ENCODE measurements at places on chromosomes 13 and 19.
A peak's percentile ranks its signal among the peaks of the same experiment; 100 is the strongest.

DNA sequence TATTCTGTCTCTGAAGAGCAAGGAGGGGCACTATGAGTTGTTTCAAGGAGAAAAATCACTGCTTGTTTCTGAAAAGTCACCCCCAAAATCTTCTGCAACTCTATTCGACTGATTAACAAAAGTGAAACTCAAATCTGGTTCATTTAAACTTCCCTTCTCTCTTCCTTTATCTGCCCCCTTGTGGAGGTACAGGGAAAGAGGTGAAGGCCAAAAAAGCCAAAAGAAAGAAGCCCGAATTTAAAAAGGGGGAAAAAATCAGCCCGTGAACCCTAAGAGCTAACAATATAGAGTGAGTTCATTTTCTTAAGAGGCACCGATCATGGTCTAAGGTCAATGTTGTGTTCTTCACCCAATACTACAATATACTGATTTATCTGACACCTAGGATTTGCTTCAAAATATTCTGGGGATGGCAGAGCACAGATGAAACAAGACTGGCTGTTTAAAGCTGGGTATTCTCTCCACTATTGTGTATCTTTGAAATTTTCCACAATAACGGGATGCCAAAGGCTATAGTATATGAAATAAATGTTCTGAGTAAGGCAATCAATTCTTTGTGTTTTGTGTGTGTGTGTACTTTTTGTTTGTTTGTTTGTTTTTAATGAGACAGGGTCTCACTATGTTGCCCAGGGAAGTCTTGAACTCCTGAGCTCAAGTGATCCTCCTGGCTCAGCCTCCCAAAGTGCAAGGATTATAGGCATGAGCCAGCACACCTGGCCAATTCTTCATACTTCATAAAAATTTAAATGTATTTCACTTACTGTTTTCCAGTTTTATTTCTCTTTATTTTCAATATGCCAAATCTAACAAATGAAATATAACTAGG lies 55.0 kb upstream of the EEF1AKMT1 start:
- DNase-seq, result peak; percentile 7

DNA sequence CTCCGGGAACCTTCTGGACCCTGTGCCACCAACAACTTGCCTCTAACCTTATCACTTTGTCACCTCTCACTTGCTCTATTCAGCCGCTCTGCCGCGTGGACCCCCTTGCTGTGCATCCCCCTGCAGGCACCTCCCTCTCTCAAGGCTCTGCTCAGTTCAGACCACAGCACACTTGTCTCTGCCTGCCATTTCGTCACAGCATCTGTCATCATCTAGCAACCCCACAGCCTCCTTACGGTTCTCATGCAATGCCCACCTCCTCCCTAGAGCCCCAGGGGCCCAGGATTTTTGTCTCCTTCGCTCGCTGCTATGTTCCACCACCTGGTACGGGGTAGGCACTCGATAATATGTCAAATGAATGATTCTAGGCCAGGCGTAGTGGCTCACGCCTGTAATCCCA lies 4.8 kb downstream of the HAUS8 start:
- DNase-seq, result no peak

DNA sequence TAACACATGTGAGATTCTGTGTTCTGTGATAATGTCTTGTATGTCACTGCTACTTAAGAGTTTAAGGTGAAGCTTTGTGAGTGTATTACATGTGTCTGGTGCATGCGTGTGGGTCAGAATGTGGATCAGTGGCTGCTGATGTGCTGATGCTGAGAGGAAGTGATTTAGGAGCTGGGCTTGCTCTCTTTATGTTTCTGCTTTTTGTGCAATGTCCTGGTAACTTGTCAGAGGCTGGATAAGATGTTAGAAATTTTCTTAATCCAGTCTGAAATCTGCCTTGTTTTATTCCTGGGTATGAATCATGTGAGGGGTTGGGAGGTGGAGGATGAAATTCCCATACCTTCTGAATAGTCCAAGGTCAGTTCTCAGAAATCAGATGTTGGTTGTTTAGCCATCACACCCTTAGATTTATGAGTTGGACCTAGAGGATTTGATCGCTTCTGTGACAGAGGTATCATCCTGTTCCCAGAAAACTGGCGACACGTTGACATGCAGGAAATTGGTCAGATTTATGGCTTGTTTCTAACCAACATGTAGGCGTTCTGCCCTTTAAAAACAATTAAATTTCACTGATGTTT lies 24.5 kb upstream of the CXCL17 start:
- DNase-seq, result no peak

GRCh38 chr19:12733369-12734214 lies 892 bp downstream of the TRIR start:
- no peak for DNase-seq

- no peak for DNase-seq
Observed at GRCh38 chr13:101829484-101829883, 377.0 kb downstream of the ITGBL1 start.

DNA sequence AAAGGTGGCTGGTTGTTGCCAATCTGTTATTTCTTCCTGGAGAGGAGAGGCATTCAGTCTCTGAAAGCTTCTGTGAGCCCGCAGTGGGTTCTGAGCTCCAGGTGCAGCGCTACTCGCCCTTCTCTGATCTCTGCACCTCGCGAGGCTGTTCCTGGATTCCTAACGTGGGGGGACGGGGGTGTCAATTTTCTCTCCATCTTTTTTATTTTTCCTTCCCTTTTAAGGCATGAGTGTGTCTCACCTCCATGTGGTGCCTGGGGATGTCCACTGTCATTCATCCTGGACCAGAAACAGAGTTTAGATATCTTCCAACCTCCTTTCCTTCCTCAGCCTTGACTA lies 626 bp downstream of the ZNF233 start:
- no peak for DNase-seq

- no peak for DNase-seq
Observed at GRCh38 chr13:110426735-110427134, 119.7 kb downstream of the COL4A2 start.

- no peak for DNase-seq
Observed at GRCh38 chr19:54916822-54917221, 10.9 kb downstream of the NCR1 start.

DNA sequence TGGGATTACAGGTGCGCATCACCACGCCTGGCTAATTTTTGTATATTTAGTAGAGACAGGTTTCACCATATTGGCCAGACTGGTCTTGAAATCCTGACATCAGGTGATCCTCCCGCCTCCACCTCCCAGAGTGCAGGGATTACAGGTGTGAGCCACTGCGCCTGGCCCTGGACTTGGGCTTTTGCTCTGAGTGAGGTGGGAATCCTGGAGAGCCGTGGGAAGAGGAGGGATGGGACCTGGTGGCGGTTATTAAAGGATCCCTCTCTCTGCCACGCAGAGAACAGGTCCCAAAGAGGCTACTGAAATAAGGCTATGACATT lies 1.7 kb upstream of the TLE5 start:
- DNase-seq, result no peak

DNA sequence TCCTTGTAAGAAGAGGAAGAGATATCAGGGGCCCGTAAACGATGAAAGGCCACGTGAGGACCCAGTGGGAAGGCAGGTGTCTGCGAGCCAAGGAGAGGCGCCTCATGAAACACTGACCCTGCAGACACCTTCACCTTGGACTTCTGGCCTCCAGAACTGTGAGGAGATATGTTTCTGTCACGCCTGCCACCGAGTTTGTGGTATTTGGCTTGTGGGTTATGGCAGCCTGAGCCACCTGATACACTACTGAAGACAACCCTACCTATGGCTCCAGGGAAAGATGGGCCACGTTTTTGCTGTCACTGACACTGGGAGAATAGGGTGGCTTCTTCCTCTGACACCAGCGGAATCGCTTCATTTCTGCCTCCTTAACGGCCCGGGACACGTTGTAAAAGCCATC lies 217.5 kb upstream of the MAB21L1 start:
- no peak for DNase-seq

GRCh38 chr13:105497597-105497996 lies 1037.9 kb downstream of the EFNB2 start:
- DNase-seq, result no peak

- no peak for DNase-seq
Observed at GRCh38 chr19:18596752-18597157, 8.2 kb downstream of the REX1BD start.

DNA sequence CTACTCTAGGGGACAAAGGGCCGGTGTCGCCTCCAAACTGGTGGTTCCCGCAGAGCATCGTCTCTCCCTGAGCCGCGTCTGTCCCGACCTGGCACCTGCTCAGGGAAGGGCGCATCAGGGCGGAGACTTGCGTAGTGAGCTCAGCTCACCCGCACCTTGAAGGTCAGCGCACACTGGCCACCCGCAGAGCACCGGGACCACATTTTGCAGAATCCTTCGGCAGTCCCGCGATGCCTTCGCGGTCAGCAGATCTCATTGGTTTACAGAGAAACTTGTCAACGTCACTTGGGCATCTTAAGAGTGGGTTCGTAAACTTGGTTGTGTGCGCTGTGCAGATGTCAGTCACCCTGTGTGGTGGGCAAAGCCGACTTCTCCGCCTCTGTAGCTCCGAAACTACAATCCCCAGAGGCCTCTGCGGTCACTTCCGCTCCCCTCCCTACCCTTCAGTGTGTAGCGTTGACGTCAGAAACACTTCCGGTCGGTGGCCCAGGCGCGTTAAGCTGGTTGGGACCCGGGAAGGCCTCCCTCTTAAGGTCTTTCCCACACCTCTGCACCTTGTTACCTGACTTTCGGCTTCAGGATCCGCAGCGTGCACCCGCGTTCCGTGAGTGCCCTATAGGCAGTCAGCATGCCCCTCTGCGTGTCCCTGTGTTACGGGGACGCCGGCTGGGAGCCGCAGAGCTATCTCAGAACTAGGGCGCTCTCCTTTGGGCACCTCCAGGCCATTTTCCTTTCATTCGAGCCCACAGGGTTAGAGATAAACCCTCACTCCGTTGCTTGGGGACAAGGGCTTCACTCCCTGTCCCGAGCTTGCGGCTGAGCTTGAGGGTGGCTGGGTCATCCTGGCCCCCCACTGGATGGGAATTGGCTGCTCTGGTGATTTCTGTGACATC lies 36.5 kb upstream of the ZNF527 start:
- peak; percentile 72 for DNase-seq

DNA sequence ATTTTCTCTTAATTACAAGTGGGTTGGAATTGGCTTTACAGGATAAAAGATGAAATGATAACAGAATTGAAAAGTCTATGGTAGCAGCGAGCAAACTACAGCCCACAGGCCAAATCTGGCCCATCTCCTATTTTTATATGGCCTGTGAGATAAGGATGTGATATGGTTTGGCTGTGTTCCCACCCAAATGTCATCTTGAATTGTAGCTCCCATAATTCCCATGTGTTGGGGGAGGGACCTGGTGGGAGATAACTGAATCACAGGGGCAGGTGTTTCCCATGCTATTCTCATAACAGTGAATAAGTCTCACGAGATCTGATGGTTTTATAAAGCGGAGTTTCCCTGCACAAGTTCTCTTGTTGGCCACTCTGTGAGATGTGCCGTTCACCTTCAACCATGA lies 19.0 kb downstream of the CRYL1 start:
- no peak for DNase-seq

- DNase-seq, result no peak
Observed at GRCh38 chr13:21895779-21896178, 224.9 kb downstream of the FGF9 start.

GRCh38 chr19:13872695-13873389 lies 4.1 kb upstream of the NANOS3 start:
- no peak for DNase-seq

- DNase-seq, result no peak
Observed at GRCh38 chr13:100124265-100124664, 35.4 kb downstream of the PCCA start.

- no peak for DNase-seq
Observed at GRCh38 chr19:38404858-38405257, 2.0 kb downstream of the FAM98C start.

- no peak for DNase-seq
Observed at GRCh38 chr13:46615888-46616531, 63.0 kb downstream of the LRCH1 start.

GRCh38 chr13:41064493-41064892 lies 3.2 kb downstream of the WBP4 start:
- no peak for DNase-seq

DNA sequence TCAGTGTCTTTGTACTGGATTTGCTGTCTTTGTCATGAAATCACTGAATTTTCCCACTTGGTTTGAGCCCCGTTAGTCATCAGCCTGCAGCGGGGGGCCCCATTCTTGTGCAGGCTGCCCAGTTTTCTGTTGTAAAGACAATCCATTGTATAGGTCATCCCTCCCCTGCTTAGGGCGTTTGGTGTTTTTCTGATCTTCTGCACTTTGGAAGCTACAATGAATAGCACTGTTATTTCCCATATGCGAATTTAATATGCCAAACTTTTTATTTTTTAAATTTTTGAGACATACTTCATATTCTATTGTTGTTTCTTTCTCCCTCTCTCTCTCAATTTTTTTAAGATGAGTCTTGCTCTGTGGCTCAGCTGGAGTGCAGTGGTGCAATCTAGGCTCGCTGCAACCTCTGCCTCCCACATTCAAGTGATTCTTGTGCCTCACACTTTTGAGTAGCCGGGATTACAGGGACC lies 9.0 kb downstream of the SLC27A1 start:
- DNase-seq, result no peak

DNA sequence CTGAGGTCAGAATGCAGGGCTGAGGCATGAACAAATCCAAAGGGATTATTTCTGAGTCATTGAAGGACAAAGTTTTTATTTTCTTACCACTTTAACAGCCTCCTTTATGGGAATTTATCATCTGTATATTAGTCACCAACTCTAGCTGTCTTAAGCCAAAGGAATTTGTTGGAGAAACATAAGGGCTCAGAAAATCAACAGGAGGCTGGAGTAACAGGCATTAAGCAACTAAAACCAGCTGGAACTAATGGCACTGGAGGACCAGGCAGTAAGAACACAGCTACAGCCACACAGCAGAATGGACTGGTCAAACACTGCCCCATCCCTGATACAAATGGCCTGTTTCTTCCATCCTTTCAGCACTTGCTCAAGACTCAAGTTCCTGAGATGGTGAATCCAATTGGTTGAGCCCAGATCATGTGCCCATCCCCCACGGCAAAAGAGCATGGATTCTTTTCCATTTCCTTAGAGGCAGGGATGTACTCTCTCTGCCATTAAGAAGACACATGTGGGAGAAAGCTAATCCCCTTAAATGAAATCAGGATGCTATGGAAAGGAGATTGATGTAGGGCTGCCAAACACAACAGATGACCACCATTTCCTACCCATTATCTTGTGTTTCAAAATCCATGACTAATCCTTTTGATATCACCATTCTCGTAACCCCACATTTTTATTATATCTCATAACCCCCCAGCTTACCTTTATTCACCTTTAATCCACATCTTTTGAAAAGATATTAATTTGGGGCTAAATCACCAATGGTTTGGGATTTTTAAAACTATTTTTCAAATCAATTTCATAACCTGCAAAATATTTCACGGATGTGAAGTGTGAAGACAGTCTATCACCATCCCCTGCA lies 157.0 kb upstream of the FNDC3A start:
- DNase-seq, result no peak

GRCh38 chr19:49295208-49295880 lies 29.6 kb downstream of the SLC6A16 start:
- DNase-seq, result no peak

DNA sequence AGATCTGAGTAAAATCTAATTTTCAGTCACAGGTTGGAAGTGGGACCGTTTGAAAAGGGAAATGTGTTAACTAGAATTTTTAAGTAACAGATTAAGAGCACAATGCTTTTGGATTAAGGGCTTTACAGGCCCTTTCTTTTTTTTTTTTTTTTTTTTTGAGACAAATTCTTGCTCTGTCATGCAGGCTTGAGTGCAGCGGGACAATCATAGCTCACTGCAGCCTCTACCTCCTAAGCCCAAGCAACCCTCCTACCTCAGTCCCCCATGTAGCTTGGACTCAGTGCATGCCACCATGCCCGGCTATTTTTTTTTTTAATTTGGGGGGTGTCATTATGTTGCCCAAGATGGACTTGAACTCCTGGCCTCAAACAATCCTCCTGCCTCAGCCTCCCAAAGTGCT lies 363.7 kb downstream of the LIG4 start:
- DNase-seq, result no peak
